NCI-H1092 (cell line): ENCODE measurements at places on chromosomes 5 and 9.

- DNase-seq = no peak
These were observed 521.0 kb upstream of the SEMA6A start for GRCh38 chr5:117095346-117096332.

DNA sequence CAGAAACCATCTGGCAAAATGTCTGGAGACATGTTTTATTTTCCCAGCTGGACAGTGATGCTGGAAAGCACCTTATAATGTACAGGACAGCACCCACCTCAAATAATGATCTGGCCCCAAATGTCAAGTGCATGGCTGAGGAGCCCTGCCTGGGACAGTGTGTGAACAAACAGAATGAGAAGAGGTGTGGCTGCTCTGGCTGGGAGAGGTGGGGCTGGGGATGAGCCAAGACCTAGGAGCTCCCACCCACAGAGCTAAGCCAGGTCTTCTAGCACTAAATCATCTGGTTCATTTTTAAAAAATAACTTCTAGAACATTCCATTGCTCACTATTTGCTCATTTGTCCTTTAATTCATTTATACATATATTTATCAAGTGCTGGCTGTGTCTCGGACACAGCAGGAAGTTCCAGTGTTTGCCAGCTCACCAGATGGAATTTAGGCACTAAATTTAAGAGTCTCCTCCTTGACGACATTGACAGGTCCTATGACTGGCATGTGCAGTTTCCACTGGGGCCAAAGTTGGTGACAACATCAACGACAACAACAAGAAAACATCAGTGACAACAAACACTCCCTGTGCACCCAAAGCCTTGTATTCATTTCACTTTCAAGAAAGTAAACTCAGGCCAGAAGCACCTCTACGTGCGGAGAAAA lies 59.1 kb downstream of the GTF3C4 start:
- no peak for DNase-seq

DNA sequence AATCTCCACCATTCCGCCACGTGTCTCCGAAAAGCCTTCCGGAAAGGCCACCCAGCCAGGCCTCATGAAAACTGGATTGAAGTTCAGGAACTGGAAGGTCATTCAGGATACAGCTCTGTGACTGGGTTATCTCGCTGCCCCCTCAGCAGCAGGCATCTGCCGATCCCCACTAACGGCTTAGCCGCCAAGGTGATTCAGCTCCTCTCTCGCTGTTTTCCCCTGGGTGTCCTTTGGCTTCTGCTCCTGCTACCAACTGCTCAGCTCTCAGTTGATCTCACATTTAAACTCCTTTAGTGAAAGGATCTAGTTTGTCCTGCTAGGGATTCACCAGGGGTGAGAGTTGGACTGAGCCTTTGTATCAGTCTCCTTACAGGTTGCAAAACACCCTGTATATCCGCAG lies 2.2 kb upstream of the GDNF start:
- DNase-seq = no peak

- no peak for DNase-seq
These were observed 21.4 kb downstream of the FREM1 start for GRCh38 chr9:14888875-14889274.

GRCh38 chr5:56558131-56558745 lies 257.1 kb upstream of the MAP3K1 start:
- no peak for DNase-seq

- no peak for DNase-seq
These were observed 370.8 kb downstream of the TLE1 start for GRCh38 chr9:81318571-81318970.

- no peak for DNase-seq
These were observed 98.2 kb downstream of the SEMA5A start for GRCh38 chr5:9447691-9448090.

GRCh38 chr5:145233461-145233860 lies 601.7 kb downstream of the PRELID2 start:
- no peak for DNase-seq

DNA sequence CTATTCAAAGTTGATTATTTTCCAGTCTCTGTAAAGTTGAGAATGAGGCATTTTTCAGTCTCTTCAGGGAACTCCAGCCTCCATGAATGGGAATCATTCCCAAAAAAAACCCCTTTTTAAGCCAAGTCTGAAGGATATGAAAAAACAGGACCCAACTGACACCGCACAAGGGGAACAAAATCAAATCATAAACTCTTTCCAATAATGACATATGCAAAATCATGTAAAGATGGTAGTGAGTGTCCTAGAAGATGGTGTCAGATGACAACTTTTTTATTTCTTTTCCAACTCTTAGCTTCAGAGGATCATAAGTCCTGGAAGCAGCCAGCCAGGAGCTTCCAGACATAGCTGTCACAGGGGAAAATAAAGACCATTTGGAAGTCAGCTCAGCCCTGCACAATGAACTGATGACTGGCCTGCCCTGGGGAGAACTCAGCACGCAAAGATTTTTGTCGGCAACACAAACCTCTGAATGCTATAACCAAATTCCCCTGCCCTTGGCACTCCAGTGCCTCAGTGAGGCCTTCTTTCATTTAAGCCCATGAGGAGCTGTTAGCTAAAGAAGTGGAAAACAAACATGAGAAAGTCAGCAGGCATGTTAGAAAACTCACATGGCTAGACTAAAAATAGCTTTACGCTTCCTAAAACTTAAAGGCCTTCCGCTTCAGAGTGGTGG lies 85.4 kb downstream of the SLC1A3 start:
- no peak for DNase-seq

GRCh38 chr5:134567641-134568336 lies 42.3 kb downstream of the JADE2 start:
- no peak for DNase-seq

DNA sequence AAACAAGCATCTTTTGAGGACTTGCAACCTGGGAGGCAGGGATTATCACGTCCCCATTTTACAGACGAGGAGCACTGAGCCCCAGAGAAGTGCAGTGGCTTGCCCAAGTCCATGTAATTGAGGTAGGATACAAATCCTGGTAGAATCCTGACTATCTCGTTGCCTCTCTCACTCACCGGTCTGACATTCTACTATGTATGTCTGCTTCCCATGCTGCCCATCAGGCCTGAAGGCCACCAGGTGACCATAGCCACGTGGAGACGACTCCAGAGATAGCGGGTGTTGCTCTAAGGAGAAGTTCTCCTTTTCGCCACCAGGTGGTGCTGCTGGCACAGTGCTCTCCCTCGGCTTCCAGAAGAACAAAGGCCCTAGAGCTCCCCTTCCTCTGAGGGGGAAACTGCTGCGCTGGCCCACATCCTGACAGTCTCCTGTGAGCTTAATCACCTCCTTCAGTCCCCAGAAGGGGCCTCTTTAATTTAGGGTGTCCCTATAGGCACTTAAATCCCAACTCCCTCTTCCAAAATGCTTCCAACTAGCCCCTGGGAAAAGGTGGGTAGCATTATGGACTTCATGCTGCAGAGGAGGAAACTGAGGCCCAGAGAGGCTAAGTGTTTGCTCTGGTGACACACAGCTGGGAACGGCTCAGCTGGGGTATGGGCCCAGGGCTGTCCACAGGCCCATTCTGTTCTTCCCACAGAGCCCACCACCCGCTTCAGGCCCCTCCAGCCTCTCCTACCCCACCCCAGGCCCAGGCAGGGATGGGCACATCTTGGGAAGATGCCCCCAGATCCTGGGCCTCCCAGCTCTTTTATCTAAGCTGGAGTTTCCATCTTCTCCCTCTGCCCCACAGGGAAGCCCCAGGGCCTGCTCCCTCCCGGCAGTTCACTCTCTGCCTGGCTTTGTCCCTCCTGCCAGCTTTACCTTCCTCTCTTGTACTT lies 6.4 kb downstream of the SLC34A1 start:
- DNase-seq = peak; percentile 65

DNA sequence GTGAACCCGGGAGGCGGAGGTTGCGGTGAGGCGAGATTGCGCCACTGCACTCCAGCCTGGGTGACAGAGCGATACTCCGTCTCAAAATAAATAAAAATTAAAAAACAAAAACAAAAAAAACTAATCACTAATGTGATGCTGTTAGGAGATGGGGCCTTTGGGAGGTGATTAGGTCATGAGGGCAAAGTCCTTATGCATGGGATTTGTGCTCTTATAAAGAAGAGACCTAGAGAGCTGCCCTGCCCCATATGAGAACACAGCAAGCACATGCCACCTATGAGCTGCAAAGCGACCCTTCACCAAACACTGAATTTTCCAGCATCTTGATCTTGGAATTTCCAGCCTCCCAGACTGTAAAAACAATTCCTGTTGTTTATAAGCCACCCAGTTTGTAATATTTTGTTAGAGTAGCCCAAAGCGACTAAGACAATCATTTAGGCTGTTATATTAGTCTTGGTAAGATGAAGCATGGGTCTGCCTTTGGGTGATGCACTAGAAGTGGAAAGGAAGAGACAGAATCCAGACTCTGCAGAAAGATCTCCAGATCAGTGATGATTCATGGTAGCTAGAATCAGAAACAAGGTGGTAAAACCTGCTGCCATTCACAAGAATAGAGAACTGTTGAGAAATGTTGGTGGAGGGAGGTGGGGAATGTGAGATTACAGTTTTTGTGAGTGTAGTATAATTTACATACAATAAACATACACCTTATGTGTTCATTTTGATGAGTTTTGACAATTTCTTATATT lies 26.2 kb downstream of the GPR21 start:
- DNase-seq = no peak

GRCh38 chr5:180806351-180807011 lies 3.9 kb upstream of the MGAT1 start:
- no peak for DNase-seq

DNA sequence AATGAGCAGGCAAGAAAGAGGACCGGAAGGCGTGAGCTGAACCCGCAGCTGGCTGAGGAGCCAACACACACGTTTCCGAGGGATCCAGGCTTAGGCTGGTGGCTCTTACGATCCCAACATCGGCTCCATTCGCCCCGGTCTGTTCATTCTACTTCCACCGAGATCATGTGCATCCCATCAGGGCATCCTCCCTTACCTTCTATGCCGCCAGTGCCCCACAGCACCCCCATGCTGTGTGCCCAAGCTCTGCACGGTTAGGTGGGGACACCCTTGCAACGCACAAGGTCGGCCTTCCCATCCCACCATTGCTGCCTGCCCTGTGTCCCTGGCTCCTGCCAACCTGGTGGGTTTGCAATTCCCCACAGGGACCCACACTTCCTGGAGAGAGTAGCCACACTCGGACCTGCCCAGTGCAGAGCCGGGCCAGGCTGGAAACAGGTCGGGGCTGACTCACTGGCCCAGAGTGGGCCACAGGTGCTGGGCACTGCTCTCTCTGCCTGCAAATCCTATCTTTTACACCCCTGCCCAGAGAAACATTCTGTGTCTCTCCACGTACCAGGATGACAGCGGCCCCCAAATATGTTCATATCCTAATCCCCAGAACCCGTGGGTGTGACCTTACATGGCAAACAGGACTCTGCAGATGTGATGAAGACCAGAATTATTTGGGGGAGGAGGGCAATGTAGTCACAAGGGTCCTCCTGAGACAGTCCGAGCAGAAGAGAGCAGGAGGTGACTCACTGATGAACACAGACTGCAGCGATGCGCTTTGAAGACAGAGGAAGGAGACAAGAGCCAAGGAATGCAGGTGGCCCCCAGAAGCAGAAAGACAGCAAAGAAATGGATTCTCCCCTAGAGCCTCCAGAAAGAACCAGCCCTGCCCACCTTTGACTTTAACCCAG lies 182.2 kb downstream of the AUH start:
- DNase-seq = no peak

DNA sequence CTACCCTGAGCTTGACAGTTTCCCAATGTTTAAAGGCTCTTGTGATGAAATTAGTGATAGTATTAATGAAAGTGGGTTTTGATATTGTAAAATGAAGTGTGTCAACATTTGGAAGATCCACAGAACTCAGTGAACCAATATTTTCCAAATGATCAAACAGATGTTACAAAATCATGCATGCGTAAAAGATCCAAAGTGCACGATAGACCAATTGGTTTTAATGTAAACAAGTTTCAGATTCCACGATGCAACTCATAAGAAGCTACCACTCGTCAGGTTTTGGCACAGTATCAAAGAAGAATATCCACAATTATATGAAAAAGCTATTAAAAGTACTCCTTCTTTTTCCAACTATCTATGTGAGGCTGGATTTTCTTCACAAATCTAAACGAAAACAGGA lies 82.3 kb downstream of the SLC38A9 start:
- no peak for DNase-seq

GRCh38 chr5:56964173-56964572 lies 12.2 kb upstream of the MIER3 start:
- DNase-seq = no peak

DNA sequence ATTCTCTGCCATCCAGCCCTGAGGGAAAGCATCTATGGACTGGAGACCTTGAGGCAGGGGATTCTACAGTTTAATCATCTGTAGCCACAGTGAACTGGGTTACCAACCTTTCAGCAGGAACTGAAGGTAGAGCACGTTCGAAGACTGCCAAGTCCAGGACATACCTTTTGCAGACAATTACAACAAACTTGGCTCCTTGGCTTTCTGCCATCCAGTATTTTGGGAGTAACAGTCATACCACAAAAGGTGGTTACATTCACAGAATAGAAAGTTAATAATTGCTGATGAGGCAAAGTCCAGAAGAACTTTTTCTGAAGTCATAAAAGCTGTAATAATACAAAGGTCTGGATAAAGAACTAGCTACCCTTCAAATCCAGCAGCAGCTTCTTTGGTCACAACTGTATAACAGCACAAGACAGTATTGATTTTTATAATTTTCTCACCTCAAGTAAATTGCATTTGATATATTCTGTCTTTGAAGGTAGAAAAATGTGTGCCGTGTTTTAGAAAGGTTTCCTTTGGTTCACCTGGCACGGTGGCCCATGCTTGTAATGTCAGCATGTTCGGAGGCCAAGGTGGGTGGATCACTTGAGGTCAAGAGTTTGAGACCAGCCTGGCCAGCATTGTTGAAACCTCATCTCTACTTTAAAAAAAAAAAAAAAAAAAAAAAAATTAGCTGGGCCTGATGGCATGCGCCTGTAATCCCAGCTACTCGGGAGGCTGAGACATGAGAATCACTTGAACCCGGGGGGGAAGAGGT lies 236.6 kb downstream of the NR3C1 start:
- no peak for DNase-seq

DNA sequence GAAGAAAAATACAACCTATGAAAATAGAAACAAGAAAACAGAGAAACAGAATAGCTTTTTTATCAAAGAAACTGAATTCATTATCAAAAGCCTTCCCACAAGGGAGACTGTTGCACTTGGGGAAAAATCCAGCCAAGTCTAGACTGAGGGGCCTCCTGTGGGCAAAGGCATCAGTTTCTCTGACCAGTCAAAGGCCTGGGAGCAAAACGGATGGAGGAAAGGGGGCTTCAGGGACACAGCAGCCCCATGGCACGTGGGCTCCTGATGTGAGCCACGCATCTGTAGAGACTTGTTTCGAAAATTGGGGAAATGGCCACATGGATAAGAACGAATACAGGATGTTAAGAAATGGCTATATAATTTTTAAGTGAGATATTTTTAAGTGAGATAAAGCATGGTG lies 21.1 kb downstream of the ZDHHC11B start:
- no peak for DNase-seq
